ENCODE measurements at places on chromosomes 16 and 17.

- DNase-seq = peak; percentile 68
Measured at GRCh38 chr17:78862073-78863023, 21.7 kb upstream of the USP36 start.

- DNase-seq = no peak
Measured at GRCh38 chr17:40112718-40113109, 9.1 kb upstream of the MSL1 start.

DNA sequence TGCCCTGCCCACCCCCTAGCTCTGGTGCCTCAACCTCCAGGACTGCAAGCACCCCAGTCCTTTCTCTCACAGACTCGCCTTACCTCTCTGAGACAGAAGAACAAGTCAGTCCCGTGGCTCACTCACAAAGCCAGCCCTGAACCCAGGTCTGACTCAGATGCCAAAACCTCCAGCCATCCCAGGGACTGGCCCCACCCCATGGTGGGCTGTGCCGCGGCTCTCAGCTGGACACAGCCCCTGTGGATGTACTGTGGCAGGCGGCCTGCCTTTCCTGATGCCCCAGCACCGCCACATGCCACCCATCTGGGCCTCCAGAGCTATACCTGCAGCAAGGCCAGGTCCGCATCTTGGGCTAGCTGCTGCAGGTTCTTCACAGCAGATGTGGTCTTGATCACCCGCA is 19.8 kb downstream of the MPG start:
- DNase-seq = no peak

- no peak for DNase-seq
Measured at GRCh38 chr17:20783091-20783490, 203.6 kb downstream of the CDRT15L2 start.

- DNase-seq = no peak
Measured at GRCh38 chr16:25013751-25014499, 1.2 kb downstream of the ARHGAP17 start.

DNA sequence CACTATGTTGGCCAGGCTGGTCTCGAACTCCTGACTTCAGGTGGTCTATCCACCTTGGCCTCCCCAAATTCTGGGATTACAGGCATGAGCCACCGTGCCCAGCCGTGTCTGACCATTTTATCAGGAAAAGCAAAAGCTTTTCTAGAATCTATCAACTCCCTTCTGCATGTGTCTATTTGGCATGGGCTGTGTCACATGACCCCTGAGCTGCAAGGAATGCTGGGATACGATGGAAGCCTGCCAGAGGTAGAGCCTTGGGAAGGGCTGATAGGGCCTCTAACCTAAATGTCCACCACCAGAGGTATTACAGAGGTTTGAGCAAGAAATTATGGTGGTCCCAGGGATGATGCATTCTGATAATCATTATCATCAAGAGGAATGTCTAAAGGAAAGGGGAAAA is 616.2 kb downstream of the WWOX start:
- DNase-seq = no peak

DNA sequence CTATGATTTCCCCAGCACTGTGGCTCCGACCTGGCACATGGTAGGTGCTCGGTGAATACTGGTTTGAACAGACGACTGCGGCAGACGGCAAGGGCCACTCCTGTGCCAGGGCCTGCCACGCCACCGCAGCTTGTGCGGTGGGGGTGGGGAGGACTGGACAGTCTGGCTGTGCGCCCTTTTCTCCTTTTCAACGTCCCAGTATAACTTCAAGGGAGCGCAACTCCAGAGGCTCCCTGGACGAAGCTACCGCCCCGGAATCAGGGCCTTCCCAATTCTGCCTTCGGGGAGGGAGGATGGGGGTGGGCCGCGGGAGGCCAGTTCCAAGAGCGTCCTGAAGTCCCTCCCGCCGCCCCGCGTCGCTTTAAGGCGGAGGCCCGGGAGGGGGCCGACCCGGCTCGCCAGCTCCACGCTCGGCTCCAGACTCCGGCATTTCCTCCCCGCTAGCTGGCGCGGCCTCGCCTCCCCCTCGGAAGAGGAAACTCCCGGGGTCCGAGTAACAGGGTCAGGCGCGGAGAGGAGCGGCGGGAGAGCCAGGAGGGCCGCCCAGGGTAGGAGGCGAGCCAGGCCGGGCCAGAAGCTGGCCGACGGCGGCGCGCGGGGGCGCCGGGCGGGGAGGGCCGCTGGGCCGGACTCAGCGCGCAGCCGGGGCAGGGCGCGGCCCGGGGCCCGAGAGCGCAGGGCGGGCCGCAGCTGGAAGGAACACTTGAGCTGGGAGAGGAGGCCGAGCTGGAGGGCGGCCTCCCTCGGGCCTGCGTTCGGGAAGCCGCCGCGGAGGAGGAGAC is at the start of gene ITPRIPL2:
TSS of gene ITPRIPL2 (plus strand) at position 388 of the 782 bp plus-strand sequence. CDS start 498 bp downstream, outside the sequence.
- DNase-seq = peak; percentile 72

DNA sequence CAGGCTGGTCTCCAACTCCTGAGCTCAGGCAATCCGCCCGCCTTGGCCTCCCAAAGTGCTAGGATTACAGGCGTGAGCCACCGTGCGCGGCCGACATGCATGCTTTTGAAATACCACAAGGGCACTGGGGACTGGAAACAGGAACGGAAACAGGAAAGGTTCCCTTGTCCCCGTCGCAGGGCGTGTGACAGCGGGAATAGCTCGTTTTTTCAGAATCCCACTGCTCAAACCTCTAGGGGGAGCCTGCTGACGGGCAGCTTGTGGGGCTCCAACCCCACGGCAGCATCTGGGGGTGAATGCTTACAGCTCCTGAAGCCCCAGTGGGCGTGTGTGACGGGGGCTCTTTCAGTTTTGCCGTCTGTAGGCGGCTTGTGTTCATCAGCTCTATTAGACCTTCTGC is 18.8 kb upstream of the ASGR2 start:
- DNase-seq = peak; percentile 19

DNA sequence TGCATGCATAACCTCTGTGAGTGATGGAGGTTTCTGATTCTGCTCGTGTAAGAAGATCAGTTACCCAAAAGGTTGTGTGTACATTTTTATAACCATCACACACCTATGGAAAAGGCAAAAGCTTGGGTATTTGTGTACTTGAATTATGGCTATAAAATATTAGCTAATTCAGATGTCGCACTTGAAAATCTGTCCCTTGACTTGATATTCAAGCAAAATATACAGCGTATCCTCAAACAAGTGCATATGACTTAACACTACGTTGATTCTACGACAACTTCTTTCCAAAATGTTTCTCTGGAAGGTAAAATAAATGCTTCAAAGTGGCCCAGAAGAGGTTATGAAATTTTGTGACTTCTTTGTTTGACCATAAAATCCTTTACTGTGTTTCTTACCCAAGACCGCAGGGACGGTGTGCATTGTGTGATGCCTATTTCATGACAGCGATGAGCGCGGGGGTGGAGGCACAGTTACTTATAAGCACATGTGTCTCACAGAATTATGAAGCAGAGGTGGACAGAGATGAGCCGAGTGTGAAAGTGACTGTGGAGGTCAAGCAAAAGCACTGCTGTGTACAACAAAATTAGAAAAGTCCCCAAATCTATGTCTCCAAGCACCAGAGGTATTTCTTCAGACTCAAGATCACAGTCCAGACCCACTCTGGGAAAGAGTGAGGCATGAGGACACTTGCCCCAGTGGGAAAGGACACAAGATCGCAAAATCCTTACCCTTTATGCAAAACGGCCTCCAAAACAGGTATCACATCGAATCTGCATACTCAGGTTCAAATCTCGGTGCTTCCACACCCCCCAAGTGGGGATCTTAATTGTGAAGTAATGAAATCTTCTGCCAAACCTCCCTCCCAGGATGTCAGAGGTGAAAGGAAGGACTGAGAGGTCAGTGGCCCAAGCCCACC is 4.1 kb upstream of the HOXB9 start:
- no peak for DNase-seq

GRCh38 chr17:27546624-27547300 is 84.2 kb upstream of the LGALS9 start:
- DNase-seq = no peak

- DNase-seq = no peak
Measured at GRCh38 chr16:31077592-31078396, 3.6 kb downstream of the ZNF646 start.

DNA sequence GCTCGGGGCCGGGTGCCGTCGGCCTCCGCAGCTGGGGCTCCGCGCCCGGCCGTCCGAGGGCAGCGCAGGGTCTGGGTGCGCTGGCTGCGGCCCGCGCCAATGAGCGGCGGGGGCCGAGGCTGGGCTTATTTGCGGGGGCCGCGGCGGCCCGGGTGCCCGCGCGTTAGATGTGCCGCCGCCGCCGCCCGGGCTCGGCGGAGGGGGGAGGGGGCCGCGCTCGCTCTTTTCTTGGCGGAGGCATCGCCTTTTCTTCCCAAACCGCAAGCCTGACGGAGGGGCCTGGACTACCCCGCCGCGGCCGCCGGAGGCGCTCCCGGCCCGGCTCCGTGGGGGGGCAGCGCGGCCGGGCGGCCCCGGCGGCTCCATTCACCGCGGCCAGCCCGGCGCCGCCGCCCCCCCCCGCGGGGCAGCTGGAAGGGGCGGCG is at the start of gene NOTUM:
TSS of gene NOTUM (minus strand) at position 101 of the 425 bp plus-strand sequence. CDS start 278 bp downstream, outside the sequence.
- peak; percentile 72 for DNase-seq

Measured in K562 (cell line).